ENCODE measurements at places on chromosomes 11 and 22. TPM values are rescaled to one million over a fixed set of nuclear protein-coding genes. Genes with fewer than 3 reads are reported as not detected.

GRCh38 chr11:19861171-19861570, 148.5 kb downstream of the NAV2 start:
- DNase-seq, result no peak

The MRGPRX3 gene
- not detected for total RNA-seq

The DRD2 gene
- not detected for total RNA-seq

- no peak for DNase-seq
These were observed 49.1 kb upstream of the A4GALT start for GRCh38 chr22:42769574-42770447.

The OR52N4 gene
- total RNA-seq, result 1.4 TPM

DNA sequence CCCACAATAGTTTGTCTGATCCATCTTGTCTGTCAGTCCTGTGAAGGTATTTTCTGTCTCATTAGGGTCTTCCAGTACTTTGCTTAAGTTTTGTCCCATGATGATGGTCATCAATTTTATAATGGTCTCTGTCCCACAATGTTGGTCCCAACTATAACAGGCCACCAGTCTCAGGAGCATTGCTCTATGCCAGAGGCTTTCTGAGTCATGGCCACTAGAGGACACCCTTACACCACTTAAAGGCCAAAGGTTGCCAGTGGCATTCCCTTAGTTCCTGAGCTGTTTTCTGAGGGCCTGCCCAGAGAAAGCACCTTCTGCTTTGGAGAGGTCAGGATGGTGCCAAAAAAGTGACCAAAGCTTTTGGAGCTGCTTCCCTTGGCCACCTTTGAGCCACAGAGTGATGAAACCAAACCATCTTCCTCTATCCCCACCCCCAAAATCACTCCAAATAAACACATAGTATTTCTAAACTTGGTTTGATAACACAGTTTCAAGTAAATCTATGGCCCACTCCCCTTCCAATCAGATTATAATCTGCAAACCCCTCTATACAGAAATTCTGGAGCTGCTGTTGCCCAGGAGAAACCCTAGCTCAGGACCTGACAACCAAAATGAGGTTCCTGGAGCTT, 19.3 kb downstream of the EIF3F start:
- DNase-seq, result peak; percentile 19

DNA sequence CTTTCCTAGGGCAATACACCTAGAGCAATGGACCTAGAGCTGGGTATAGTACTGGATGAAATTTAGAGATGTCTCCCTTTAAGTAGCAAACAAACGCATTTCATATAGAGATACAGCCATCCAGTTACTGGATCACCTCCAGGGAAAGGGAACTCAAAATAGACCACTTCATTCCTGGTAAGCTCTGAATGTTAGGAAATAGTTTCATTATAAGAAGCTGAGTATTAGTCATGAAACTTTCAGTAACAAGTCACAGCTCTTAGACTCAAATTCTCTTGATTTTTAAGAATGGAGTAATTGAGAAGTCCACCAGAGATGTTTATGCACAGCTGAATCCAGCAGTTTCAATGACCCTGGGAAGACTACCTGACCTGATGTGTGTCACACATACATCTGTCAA, 221.9 kb downstream of the FAM76B start:
- no peak for DNase-seq

GRCh38 chr22:33792832-33793231, 127.4 kb downstream of the LARGE1 start:
- no peak for DNase-seq

DNA sequence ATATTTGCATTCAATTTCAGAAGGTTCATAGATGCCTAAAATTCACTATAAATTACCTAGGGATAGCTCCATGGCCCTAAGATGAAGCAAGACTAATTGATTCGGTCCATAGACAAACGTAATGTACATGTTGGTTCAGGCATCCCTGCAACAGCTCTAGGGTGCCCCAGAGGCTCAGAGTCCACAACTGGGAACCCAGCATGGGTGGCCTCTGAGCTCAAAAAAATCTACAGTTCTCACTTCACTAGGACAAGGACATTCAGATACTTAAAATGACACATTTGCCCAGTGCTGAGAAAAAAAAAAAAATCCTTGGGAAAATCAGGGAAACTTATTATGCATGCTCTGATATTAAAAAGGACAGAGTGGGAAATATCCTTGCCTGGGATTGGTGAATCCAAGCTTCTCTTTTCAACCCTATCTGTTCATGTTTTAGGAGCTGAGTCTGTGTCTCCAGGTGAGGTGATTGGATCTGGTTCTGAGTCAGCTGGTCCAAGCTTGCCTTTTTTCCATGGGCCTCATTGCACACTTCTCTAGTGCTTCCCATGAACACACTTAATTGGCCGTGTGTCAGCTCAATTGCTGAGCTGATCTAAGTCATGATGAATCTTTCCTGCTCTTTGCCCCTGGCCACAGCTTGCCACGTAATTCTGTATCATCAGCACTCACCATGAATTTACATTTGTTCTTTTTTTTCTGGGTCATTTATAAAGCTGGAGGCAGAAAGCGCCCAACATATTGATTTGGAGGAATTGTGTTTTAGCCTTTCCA, 116.3 kb upstream of the RCN1 start:
- no peak for DNase-seq

The VWCE gene
- 1.5 TPM for total RNA-seq

GRCh38 chr11:102497061-102497460, 33.5 kb downstream of the MMP7 start:
- no peak for DNase-seq

GRCh38 chr11:70650075-70650909, 252.0 kb downstream of the CTTN start:
- peak; percentile 35 for DNase-seq

GRCh38 chr11:105315287-105315686, 175.7 kb upstream of the CARD18 start:
- no peak for DNase-seq

The KCNK4 gene
- not detected for total RNA-seq

The MMP27 gene
- not detected for total RNA-seq

GRCh38 chr11:130608287-130608686, 159.8 kb downstream of the ADAMTS15 start:
- DNase-seq, result no peak

DNA sequence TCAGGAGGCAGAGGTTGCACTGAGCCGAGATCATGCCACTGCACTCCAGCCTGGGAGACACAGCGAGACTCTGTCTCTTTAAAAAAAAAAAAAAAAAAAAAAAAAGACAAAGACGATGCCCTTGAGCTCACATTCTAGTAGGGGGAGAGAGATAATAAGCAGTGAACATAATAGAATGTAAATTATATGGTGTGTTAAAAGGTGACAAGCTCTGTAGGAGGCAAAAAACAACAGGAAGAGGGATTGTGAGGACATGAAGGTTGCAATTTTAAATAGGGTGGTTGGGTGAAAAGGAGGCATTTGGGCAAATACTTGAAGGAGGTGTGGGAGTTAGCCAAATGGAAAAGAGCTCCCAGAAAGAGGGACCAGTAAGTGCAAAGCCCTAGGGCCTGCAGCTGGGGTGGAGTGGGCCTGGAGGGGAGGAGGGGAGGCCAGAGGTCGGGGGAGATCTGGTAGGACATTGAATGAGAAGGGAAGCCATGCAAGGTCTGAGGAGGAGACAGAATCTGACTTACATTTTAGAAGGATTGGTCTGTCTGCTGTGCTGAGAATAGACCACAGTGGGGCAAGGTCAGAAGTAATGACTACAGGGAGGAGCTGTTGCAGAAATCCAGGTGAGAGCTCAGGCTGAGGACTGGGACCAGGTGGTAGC, 26.6 kb downstream of the P2RY2 start:
- DNase-seq, result no peak

DNA sequence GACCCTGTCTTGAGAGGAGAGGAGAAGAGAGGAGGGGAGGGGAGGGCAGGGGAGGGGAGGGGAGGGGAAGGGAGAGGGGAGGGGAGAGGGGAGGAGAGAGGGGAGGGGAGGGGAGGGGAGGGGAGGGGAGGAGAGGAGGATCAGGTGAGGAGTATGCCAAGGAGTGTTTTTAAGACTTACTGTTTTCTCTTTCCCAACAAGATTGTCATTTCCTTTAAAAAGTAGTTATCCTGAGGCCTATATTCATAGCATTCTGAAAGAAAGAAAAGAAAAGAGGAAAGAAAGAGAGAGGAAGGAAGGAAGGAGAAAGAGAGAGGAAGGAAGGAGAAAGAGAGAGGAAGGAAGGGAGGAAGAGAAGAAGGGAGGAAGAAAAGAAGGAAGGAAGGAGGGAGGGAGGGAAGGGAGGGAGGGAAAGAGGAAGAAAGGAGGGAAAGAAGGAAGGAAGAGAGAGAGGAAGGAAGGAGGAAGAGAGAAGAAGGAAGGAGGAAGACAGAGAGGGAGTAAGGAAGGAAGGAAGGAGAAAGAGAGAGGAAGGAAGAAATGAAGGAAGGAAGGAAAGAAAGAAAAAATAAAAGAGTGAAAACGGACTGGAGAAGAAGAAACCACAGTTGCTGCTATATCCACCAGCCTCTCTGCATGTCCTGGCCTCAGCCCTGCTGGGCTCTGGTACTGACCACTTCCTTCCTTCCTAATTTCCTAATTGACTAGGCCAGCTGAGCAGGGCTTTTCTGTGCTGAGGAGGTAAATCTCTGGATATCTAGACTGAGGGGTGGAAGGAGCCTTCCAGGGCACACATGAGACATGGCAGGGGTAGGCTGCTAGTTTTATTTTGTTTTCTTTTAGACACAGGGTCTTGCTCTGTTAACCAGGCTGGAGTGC, 1.1 kb upstream of the SAA1 start:
- DNase-seq, result no peak

DNA sequence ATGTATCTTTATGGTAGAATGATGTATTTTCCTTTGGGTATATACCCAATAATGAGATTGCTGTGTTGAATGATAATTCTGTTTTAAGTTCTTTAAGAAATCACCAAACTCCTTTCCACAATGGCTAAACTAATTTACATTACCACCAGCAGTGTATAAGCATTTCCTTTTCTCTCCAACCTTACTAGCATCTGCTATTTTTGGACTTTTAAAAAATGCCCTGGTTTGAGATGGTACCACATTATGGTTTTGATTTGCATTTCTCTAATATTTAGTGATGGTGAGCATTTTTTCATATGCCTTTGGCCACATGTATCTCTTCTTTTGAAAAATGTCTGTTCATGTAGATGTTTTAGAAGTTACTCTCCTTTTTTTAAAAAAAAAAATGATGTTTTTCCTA, 142.0 kb downstream of the METTL15 start:
- no peak for DNase-seq

- no peak for DNase-seq
These were observed 217.2 kb upstream of the CADM1 start for GRCh38 chr11:115721296-115721995.

The BET1L gene
- total RNA-seq, result 58.0 TPM

The PHOX2A gene
- not detected for total RNA-seq

DNA sequence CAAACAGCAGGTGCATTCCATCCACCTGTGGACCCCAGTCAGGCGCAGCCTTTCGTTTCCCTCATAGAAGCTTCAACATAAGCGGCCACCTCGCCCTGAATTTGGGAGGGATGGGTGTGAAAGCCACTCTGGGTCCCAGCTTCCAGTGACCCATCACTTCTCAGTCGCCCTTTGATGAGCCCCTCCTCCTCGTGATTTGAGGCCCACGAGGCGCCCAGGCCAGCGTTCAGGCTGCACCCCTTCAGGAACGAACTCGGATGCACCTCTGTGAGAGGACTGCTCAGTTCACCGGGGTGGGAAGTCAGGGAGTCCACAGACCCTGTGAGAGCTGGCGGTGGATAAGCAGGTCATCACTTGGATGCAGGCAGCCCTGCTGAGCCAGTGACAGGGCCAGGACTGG, 1118.2 kb downstream of the BRD1 start:
- no peak for DNase-seq

GRCh38 chr22:17836992-17837742, 62.9 kb upstream of the BID start:
- no peak for DNase-seq

DNA sequence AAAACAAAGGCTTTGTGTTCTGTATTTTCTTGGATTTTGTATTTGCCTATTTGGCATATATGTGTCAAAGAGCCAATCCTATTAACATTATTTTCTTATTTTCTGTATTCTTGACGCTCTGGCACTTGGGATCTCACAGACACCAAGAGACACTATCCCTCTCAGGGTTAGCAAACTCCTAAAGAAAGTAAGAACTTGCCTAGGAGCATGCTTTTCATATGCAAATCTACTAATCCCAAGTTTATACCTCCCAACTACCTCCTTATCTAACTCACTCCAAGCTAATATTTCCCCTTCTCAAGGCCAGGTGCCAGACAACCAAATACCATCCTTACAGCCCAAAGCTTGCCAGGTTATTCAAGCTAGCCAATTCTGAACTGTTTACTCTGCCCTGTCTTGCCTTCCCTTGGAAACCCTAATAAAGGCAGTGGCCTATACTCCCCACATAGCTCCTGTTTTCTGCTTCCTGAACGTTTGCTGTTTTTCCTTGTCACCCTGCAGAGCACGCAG, 455.4 kb upstream of the ANO3 start:
- DNase-seq, result no peak

The OR2D2 gene
- not detected for total RNA-seq

GRCh38 chr11:68682531-68682961, 1.8 kb upstream of the GAL start:
- no peak for DNase-seq

DNA sequence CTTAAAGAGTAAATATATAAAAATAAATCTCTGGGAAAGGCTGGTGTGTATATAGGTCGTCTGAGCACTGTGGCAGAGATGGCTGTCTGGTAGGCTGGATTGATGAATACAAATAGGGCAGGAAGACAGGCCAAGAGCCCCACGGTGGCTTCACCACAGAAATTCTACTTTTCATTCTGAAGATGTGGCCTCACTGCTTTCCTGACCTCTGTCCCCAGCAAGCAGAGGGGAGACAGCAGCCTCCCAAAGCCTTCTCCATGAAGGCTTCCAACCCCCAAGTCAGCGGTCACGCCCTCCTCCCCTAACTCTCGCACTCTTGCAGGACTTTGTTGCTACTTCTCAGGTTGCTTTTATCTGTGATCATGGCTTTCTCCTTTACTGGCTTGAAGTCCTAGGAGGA, 10.6 kb upstream of the KCNJ1 start:
- no peak for DNase-seq

- DNase-seq, result no peak
These were observed 846 bp upstream of the OAF start for GRCh38 chr11:120209746-120210625.

DNA sequence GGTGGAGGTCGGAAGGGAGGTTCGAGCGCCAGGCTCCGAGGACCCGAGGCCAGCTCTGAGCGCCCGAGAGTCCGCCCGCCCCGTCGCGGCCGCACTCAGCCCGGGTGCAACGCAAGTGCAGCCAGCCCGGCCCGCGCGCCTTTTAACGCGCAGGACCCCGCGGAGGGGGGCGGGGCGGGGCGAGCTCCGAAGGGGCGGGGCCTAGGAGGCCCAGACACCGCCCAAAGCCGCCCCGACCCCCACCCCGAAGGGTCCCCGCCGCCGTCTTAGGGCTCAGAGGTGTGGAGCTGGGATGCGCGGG, at the start of gene PHOX2A:
Gene PHOX2A, minus strand, starts transcription at position 117 of the 301 bp plus-strand sequence. CDS start 172 bp downstream, outside the sequence.
- DNase-seq, result no peak

GRCh38 chr22:49568751-49569285, 258.9 kb downstream of the BRD1 start:
- DNase-seq, result no peak

GRCh38 chr11:69373251-69373635, 79.3 kb downstream of the MYEOV start:
- no peak for DNase-seq

- no peak for DNase-seq
These were observed 72.1 kb downstream of the BARX2 start for GRCh38 chr11:129447654-129448239.

- DNase-seq, result no peak
These were observed 145.7 kb upstream of the NECTIN1 start for GRCh38 chr11:119874660-119875238.

The GGT5 gene
- total RNA-seq, result not detected

GRCh38 chr11:134004496-134005172, 47.9 kb upstream of the IGSF9B start:
- DNase-seq, result no peak

The TRIM64 gene
- total RNA-seq, result not detected

The SSTR3 gene
- 2.6 TPM for total RNA-seq

GRCh38 chr11:34226210-34226609, 120.8 kb downstream of the NAT10 start:
- DNase-seq, result no peak

Data from CD8-positive, alpha-beta T cell (primary cell).